ENCODE measurements at places on chromosomes 12 and 14. TPM values are rescaled to one million over a fixed set of nuclear protein-coding genes. Genes with fewer than 3 reads are reported as not detected.

GRCh38 chr12:100414739-100415138 lies 57.9 kb downstream of the SLC17A8 start:
- no peak for DNase-seq

The RPS6KA5 gene
- 4.6 TPM for total RNA-seq

- DNase-seq = no peak
These were observed 249.1 kb upstream of the FAR2 start for GRCh38 chr12:28899951-28900350.

The MYF5 gene
- not detected for total RNA-seq

DNA sequence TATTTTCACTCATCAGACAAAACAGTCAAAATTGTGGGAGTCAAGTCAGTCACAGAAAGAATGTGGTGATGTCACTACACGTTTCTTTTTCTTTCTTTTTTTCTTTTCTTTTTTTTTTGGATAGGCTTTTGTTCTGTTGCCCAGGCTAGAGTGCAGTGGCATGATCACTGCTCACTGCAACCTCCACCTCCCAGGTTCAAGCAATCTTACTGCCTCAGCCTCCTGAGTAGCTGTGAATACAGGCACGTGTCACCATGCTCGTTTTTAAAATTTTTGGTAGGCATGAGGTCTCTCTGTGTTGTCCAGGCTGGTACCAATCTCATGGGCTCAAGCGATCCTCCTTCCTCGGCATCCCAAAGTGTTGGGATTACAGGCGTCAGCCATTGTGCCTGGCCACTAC lies 2.3 kb downstream of the CLECL1 start:
- no peak for DNase-seq

- no peak for DNase-seq
These were observed 43.2 kb downstream of the TBK1 start for GRCh38 chr12:64494998-64495729.

DNA sequence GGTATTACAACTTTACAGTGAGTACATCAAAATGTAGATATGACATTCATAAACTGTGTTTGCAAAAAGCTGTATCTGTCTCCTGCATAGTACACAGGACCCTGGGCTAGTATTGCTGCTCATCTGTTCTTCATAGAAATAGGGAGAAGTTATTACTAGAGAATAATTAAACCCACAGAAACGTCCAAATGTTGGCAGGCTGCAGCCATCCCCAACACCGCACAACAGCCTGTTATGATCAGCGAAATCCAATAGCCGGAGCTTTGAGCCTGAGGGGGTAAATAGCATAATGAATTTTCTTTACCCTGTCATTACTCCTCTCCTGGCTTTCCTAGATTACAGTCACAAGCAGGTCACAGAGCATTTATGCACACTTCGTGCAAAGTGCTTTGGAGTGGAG lies 178.0 kb downstream of the DACT1 start:
- DNase-seq = no peak

DNA sequence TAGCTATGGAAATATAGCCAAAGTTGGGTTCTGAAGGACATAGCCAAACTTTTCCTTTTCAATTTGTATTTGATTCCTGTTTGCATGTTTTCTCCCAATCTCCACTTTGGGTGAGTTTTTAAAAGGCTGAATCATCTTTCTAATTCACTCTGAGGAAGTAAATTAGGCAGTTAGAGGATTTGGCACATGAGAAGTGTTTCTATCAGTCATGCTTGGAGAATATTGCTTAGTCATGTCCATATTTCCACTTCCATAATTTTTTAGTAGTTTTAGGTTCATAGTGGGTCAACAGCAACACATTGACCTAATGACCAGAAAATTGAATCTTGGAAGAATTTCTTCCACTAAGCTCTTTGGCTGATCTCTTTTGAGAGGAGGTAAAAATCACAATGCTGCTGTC lies 21.8 kb downstream of the IRAK3 start:
- no peak for DNase-seq

DNA sequence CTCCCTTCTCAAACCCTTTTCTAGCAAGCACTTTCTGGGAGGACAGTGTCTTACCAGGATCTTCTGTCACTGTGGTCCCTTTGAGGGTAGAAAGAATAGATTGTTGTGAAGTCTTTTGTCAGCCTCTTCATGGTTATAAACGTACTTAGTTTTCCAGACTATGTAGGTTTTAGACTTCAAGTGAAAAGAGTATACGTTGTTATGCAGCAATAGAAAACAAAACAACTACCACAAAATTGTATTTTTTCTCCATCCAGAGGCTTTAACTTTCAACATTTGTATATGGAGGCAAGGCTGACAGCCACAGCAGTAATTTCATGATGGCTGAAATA lies 23.7 kb downstream of the PRKCH start:
- no peak for DNase-seq

The KCNA5 gene
- total RNA-seq = 91.7 TPM

GRCh38 chr12:98955284-98955683 lies 310.2 kb downstream of the APAF1 start:
- no peak for DNase-seq

GRCh38 chr12:51823875-51824565 lies 24.5 kb downstream of the FIGNL2 start:
- DNase-seq = no peak

GRCh38 chr14:106850913-106851825 lies 1324.8 kb downstream of the TMEM121 start:
- DNase-seq = no peak

The SYCP3 gene
- not detected for total RNA-seq

All from thoracic aorta (tissue), 2 donors.